PC-9 (cell line): ENCODE measurements at places on chromosomes 12 and 14. TPM values are rescaled to one million over a fixed set of nuclear protein-coding genes. Genes with fewer than 3 reads are reported as not detected.

- H3K27me3 ChIP-seq = no peaks in the 10 kb centered on the region
- no peak overlapping the region for H3K4me3 ChIP-seq
- H3K36me3 ChIP-seq = no peaks in the 10 kb centered on the region
- H3K27ac ChIP-seq = no peak overlapping the region
- DNase-seq = peak; percentile 2
Observed at GRCh38 chr14:44657696-44658388, 150.8 kb upstream of the FSCB start.

DNA sequence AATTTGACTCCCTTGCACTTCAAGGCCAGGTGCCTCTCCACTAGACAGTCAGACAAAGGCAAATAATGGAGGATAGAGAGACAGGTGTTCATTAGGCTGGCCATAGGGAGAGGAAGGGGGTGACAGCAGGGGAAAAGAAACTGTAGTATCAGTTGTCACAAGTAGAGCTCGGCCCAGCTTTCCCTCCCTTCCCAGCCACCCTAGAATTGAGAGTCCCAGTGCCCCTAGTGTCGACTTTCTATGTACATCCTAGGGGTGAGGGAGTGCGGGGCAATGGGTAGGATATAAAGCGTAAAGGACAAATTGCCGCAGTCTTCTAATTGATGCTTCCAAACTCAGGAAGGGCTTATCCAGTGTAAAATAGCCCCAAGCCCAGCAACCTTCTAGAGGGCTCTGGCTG, 39.0 kb downstream of the BAZ2A start:
- peaks cover 11% of the 10 kb centered on the region; the same call in 1 of the 2 replicates for H3K36me3 ChIP-seq
- no peaks in the 10 kb centered on the region for H3K4me1 ChIP-seq
- DNase-seq = no peak
- no peak overlapping the region for H3K27ac ChIP-seq
- no peak overlapping the region for H3K4me3 ChIP-seq
- H3K27me3 ChIP-seq = no peaks in the 10 kb centered on the region

DNA sequence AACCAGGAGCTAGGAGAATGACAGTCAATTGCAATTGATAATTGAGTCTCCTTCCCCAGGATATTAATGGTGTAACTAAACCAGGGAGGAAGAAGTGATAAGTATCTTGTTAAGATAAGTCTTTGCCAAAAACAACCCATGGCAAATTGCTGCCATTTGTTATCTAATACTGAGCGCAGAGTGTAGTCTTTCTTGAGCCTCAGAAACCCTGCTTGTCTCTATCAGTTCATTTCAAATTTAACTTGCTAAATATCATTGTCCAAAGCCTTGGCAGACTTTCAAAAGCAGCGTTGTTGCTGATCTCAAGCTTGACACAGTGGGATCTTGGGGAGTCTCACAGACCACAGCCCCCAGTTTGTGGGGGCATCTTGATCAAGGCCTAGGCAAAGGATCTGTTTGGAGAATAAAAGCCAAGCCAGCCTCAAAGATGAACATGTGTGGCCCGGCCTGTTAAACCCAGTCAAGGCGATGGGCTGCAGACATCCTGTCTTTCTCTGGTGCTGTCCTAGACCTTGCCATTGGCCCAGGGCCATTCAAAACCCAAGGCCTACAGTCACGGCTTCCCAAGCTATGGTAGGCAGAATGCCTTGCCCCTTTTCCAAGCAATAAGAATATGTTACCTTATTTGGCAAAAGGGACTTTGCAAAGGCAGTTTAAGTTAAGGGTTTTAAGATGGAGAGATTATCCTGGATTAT, 164.2 kb downstream of the CHST11 start:
- H3K27ac ChIP-seq = no peak overlapping the region
- no peak for DNase-seq
- H3K4me3 ChIP-seq = no peak overlapping the region

DNA sequence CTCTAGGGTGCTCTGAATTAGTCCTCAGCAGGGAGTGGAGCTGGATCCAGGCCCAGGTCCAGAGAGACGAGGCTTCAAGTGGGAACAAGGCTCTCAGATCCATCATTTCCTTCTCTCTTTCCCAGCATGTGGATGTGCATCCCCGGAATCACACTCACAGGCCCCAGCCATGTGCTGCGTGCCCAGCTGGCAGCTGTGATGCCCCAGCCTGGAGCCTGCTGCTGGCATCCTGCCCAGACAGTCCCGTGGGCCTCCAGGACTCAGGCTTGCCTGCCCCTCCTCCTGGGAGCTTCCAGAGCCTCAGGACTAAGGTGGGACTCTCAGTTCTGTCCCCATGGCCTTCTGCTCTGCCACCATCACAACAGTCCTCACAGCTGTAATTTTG, 6.2 kb upstream of the KRT84 start:
- H3K27me3 ChIP-seq = no peaks in the 10 kb centered on the region
- no peak for DNase-seq
- no peak overlapping the region for H3K27ac ChIP-seq
- no peak overlapping the region for H3K4me3 ChIP-seq

DNA sequence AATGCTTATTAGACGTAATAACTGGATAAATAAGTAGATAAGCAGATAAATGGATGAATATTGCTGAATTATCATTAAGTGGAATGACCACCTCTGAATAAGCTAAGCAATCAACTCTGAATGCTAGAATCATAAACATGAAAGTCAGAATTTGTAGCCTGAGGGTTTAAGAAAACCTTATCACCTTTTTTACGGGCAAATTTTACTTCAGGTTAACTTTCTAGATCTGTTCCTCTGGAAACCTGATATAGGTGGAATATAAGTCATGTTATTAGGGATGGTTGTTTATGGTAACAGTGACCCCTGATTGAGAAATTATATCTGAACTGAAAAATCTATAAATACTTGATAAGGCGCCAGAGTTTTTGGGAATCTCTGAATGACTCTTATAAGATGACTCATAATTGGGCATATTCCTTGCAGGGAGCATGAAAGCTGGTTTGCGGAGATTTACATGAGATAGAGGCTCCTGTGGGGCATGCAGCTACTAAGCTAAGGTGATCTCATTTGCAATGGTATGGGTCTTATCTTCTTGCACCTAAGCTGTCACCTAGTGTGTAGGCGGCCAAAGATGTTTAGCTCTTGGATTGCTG, 12.1 kb downstream of the SPX start:
- H3K4me3 ChIP-seq = no peak overlapping the region
- no peaks in the 10 kb centered on the region for H3K36me3 ChIP-seq
- no peaks in the 10 kb centered on the region for H3K27me3 ChIP-seq
- no peak overlapping the region for H3K27ac ChIP-seq
- peak; percentile 7 for DNase-seq

DNA sequence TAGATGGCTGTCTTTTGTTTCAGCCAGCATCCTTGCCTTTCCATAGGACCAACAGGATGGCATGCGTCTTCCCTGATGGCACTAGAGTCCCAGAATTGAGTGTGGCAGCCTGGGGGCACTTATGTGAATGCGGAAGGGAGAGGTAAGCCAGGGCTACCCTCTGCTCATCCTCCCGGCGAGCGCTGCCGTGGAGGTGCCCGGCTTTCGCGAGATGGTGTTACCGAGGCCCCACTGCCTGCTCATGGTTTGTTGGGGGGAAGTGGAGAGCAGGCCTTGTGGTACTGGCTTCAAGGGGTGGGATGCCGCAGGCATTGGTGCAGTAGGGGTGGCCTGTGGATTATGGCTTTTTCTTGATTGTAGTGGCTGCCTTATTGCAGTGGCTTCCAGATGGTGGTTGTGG, 174.3 kb downstream of the AACS start:
- H3K27ac ChIP-seq = no peak overlapping the region
- H3K4me1 ChIP-seq = no peaks in the 10 kb centered on the region
- no peak overlapping the region for H3K4me3 ChIP-seq
- peaks cover 81% of the 10 kb centered on the region for H3K27me3 ChIP-seq

- no peak overlapping the region for H3K27ac ChIP-seq
- H3K4me3 ChIP-seq = no peak overlapping the region
Observed at GRCh38 chr12:124034297-124034696, 61.3 kb downstream of the ZNF664 start.

DNA sequence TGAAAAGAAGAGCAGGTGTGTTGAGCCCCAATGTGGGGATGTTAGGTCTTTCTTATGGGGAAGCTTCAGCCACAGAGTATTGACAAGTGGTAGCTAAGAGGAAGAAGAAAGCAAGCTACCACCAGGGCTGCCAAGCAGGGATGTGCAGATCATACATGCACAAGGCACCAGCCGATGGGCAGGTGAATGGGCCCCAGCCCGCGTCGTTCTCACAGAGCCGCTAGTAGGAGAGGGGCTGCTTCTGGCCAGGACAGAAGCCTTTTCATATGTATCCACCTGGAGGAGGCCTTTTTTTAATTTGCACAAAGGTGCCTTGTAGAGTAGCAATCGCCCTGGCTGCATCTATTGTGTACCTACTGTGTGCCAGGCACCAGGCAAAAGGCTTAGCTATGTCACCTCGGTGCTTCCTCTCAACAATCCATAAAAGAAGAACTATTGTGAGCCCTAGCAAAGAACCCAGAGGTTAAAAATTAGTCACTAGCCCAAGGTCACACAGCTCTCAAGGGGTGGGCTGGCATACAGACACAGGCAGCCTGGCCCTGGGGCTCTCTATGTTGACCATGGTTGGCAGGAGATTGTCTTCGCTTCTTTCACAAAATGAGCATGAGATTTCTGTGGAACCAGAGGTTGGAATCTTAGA, 8.2 kb downstream of the NUAK1 start:
- H3K27ac ChIP-seq = no peak overlapping the region
- H3K4me1 ChIP-seq = peaks cover 79% of the 10 kb centered on the region
- no peak overlapping the region for H3K4me3 ChIP-seq
- no peaks in the 10 kb centered on the region for H3K27me3 ChIP-seq
- no peaks in the 10 kb centered on the region for H3K36me3 ChIP-seq

DNA sequence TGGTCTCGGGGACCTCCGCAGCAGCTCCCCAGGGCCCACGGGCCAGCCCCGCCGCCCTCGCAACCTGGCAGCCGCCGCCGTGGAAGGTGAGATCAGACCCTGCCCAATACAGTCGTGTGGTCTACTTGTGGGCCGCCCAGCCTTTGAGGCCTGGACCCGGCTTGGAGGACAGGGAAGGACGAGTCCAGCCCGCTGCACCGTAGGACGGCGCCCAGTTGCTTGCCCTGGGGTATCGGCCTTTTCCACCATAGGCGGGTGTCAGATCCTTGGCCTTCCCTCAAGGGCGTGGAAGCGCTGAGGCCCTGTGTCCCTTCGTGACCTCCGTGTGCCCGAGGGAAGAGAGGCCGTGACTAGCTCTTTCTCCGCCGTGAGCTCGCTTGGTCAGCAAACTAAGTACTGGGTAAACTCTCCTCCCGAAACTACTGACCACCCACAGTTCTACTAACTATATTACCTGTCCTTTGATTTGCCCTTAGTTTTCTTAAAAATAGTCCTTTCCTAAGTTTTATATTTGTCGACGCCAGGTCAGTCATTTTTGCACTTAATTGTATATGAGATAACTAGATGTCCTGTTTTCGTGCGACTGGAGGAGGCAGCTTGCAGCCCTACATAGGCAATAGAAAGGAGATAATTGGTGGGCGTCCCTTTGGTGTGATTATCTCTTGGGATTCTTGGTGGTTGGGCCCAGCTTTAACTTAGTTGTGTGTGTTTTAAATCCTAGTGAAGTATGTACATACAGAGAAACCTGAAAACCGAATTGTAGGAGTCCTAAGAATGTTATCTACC, 757 bp downstream of the SLC25A3 start:
- H3K36me3 ChIP-seq = peaks cover 34% of the 10 kb centered on the region
- H3K4me1 ChIP-seq = peaks cover 20% of the 10 kb centered on the region
- H3K27ac ChIP-seq = peak overlapping the region; percentile 82
- peak overlapping the region; percentile 95 for H3K4me3 ChIP-seq

DNA sequence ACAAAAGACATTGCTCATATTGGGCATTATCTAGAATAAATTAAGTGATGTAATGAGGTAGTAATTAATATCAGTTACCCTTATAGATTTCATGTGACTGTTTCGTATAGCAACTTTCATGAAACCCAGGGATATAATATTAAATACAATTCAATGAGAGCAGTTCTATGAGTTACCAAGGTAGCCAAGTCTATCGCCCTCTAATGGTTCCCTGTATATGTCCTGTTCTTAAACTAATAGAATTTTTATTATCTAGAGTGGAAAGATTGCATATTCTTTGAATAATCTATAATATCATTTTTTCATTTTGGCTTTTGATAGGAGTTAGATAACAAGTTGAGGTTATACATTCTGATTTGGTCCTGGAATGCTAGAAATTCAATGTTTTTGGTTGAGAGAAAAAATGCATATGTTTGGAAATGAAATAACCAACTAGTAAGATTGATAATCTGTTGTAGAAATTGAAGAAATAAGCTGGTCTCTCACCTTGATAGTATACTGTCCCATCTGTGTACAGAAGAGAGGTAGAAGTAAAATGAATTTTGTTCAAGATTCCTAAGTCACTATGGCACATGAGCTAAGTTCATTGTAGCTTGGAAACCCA, 59.7 kb downstream of the SCFD1 start:
- no peaks in the 10 kb centered on the region for H3K27me3 ChIP-seq
- no peaks in the 10 kb centered on the region for H3K36me3 ChIP-seq
- no peak overlapping the region for H3K4me3 ChIP-seq
- H3K4me1 ChIP-seq = no peaks in the 10 kb centered on the region

GRCh38 chr14:24273422-24273998, 2.1 kb upstream of the RABGGTA start:
- DNase-seq = no peak
- peak overlapping the region; percentile 75 for H3K27ac ChIP-seq
- H3K4me3 ChIP-seq = no peak overlapping the region

- DNase-seq = no peak
- H3K27me3 ChIP-seq = no peaks in the 10 kb centered on the region
- H3K27ac ChIP-seq = no peak overlapping the region
- no peak overlapping the region for H3K4me3 ChIP-seq
- H3K4me1 ChIP-seq = no peaks in the 10 kb centered on the region
- H3K36me3 ChIP-seq = no peaks in the 10 kb centered on the region
Observed at GRCh38 chr12:88206601-88207000, 64.5 kb downstream of the TMTC3 start.

GRCh38 chr14:58864751-58865513, 227.2 kb downstream of the DACT1 start:
- no peak overlapping the region for H3K4me3 ChIP-seq
- no peaks in the 10 kb centered on the region for H3K4me1 ChIP-seq
- no peak overlapping the region for H3K27ac ChIP-seq
- H3K27me3 ChIP-seq = no peaks in the 10 kb centered on the region
- no peak for DNase-seq

DNA sequence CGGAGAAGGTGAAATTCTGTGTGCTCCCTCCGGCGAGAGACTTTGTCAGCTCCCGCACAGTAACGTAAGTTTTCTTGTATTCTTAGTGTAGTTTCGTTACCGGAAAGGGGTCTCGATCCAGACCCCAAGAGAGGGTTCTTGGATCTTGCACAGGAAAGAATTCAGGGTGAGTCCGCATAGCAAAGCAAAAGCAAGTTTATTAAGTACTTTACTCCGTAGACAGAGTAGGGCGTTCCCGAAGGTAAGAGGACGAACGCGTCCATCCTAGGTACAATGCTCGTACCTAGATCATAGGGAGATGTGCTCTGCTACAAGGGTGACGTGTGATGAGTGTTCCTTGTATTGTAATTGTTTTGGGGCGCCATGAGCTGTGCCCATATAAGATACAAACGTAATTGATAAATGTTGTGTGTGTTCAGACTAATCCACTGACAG, 293 bp downstream of the IFI27L1 start:
- peak overlapping the region; percentile 20; the same call in 1 of the 2 replicates for H3K27ac ChIP-seq
- peak overlapping the region; percentile 79 for H3K4me3 ChIP-seq
- H3K4me1 ChIP-seq = peaks cover 15% of the 10 kb centered on the region
- H3K36me3 ChIP-seq = peaks cover 15% of the 10 kb centered on the region

OLR1 gene
- 20.2 and 22.4 TPM in 2 replicates for total RNA-seq

PTGES3 gene
- total RNA-seq = 227 and 322 TPM in 2 replicates

ARHGEF40 gene
- total RNA-seq = 12.7 and 13.0 TPM in 2 replicates

HOXC6 gene
- 4.1 and 5.7 TPM in 2 replicates for total RNA-seq

KRT7 gene
- total RNA-seq = 3,783 and 4,555 TPM in 2 replicates

SLC25A47 gene
- not detected in 2 replicates for total RNA-seq

STAB2 gene
- total RNA-seq = not detected in 2 replicates

EIF2B1 gene
- 43.8 and 47.3 TPM in 2 replicates for total RNA-seq

C12orf75 gene
- total RNA-seq = 0.83 and 1.3 TPM in 2 replicates

EPYC gene
- total RNA-seq = not detected in 2 replicates

RNF212B gene
- not detected in 2 replicates for total RNA-seq

MYH6 gene
- not detected in 2 replicates for total RNA-seq
